Head of caudate nucleus (tissue), 42 donors: ENCODE measurements at places on chromosomes 2 and 18.

GRCh38 chr2:55365303-55365702 is 54.4 kb downstream of the CCDC88A start:
- DNase-seq, result no peak

DNA sequence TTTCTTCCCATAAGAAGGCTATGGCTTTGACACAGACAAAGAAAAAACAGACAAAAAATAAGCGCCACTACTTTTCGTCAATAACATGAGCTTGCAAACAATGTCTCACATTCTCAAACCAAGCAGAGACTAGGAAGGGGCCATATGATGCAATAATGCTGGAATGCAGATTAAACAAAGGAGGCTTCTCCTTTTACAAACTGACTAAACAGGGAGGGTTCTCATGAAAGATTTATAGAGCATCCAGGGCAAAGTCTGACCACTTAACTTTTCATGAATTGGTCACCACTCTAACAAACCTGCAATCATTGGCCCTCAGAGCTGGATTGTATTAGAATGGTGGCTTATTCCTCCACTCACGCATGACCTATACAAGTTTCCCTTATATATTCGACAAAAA is 663.3 kb upstream of the CHAC2 start:
- DNase-seq, result no peak

DNA sequence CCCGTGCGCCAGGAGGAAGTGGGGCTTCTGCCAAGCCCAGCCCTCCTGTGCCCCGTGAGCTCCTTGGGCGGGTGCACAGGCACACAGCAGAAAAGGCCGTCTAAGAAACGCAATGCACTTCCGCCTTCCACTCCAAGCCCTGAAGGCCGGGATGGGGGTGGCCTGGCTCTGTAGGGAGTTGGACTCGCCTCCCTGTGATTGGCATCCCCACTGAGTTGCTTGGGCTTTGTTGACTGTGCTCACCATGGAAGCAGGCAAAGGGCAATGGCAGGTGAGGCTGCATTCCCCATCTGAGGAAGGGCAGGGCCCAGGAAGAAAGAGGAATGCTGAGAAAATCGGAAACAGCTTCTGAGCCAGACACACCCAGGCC is 66.8 kb downstream of the CRACDL start:
- DNase-seq, result no peak

DNA sequence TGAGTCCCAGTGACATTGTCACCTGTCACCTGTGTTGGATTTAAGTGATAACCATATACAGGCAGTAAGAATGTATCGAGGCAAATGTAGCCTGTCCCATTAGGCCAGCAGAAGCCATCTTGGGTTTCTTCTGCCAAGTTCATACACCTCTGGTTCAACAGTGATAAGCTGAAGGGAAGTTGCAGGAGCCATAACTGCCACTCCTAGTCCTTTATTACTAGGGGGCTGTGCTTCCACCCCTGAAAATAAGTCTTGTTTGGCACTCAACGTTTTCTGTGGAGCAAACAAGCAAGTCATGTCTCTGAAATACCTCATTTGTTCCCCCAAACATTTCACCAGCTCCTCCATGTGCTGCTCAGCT is 58.1 kb upstream of the ALPP start:
- no peak for DNase-seq

DNA sequence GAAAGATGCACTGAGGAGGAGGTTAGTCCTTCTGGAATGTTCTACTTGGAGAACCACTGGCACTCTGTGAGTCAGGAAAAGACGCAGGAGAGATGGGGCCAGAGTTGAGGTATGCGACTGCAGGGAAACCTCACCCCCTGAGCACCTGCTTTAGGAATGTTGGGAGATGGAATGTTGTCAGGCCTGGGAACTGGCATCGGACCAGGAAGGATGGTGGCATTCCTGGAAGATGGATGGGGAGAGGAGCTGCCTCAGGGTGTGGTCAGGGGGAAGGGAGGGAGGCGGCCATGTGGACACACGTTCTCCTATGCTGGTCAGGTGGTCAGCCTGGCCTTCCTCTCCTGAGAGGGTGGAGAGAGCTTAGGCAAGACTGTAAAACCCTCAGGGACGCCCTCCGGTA is 146.3 kb downstream of the CELF4 start:
- no peak for DNase-seq
